ENCODE measurements at places on chromosomes 7 and 10. TPM values are rescaled to one million over a fixed set of nuclear protein-coding genes. Genes with fewer than 3 reads are reported as not detected.

DNA sequence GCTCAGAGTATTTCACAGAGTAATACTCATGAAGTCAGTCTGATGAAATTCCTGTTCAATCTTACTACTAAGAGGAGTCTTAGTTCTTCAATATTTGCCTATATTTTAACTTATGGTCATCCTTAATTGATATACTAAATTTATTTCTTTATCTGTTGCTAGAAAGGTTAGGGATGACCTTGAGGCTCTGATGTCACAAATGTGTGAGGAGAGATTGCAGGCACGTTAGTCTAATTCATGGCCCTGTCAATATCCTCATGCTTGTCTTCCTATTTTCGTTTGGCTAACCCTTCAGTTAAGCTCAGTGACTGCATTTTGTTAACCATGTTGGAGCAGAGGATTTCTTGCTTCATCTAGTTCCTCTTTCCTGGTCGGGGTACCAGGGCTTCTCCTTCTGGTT, 704.7 kb upstream of the COBL start:
- no peak for DNase-seq

DNA sequence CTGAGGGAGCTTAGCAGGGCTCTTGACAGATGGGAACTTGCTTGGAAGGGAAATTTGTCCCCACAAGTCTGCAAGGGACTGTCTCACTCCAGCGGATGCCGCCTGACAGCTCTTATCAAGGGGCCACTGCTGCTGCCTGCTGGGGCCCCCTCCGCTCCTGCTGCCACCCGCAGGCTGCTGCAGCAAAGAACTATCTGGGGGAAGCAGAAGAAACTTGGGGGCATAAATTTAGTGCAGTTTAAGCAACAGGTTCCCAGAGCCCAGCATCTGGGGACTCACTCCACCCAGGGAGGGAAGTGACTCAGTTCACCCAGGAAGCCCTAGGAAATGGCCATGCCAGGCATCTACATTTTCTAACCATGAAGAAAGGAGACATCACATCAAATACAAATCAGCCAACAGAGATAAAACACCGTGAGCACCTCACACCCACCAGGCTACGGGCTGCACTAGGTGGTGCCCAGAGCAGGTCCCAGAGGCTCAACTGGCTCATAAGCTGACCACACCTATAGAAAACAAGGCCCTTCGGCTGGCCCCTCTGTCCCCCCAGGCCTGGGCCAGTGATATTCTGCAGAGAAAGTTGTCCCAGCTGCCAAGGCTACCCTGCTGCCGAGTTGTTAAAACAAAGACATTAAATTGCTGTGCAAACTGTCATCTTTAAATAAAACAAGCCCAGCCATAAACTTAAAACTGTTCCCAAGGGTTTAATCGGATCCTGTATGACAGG, 3.7 kb downstream of the RGS10 start:
- DNase-seq: no peak

DNA sequence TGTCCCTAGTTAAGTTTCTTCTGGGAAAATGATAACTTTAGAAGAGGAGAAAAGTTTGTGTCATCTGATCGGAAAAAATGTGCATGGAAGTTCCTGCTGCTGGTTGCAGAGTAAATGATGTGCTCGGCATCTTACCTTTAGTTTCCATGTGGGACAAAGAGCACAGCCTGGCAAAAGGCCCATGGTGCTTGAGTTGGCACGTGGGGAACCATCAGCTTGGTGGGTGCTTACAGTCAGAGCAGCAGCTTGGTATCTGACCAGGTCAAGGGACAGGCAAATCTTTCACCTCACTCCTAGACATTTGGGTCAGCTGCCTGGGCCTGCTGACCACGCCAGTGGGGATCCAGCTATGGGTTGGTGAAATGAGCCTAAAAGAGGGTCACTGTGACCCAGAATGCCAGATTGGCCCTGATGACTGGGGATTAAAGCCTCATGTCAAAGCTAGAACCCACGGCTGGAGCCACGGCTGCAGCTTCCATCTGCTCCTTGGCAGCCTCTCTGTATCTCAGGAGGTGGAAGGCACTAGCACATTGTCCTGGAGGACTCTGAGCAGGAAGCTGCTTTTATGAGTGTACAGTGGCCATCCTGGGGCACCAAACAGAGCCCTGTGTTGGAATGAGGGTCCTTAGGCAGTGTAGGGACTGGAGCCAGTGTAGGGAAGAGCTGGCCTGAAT, 24.7 kb downstream of the VWC2 start:
- no peak for DNase-seq

DNA sequence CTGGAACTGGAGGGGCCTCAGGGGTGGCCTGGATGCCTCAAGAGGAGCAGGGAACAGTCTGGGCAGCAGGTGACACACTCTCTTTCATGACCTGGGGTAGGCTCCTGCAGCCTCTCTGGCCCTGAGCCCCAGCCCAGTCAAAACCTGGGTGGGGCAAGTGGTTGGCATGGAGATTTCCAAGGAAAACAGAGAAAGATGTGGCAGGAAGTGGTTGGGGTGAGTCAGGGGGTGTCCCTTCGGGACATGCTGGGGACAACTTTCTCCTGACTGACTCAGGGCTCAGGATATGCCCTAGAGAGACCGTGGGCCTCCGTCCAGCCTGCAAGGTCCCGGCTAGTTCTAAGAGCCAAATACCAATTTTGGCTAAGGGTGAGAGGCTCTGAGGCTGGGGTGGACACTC, 2.9 kb downstream of the AQP1 start:
- DNase-seq: no peak

DNA sequence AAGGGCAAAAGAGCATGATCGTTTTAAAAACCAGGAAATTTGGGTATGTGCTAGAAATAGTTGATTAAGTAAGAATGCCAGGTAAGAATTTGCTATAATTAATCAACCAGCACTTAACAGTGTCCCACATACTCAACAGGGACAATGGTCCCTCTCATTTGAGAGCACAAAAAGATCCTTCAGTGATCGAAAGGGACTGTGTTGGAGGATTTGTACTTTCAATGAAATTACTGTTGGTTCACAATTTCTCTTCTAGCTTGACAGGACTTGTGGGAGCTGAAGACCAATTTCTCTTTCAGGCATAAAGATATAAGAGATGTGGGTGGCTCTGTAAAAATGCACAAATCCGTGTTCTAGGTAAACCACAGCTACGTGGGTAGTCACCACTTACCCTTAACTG, 12.5 kb upstream of the PLEKHS1 start:
- DNase-seq: no peak

GRCh38 chr7:13984831-13985685, 4.4 kb downstream of the ETV1 start:
- DNase-seq: no peak

- DNase-seq: peak; percentile 28
These were observed 6.6 kb upstream of the ABCC2 start for GRCh38 chr10:99775850-99776249.

DNA sequence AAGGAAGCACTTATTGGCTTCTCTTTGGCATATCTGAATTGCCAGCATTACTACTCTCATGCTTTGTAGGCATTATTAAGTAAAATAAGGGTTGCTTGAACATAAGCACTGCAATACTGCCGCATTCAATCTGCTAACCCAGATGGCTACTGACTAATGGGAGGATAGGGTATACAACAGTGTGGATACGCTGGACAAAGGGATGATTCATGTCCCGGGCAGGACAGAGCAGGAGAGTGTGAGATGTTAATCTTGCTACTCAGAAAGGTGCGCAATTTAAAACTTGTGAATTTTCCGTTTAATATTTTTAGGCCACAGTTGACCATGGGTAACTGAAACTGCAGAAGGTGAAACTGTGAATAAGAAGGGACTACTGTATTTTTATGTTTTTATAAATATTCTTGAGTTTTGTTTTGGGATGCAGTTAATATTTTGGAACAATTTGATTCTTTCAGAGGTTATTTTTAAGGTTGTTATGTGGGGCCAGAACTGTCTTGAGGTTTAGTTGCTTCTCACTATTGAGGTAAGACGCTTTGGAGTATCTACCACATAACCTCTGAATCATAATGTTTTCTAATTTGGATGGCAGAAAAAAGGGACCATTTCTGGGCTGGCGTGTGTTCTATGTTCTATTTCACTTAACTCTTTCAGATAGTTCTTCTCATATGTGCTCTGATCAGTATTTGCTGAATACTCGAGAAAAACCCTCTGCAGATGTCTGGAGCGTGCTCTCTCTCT, 75.7 kb upstream of the SYPL1 start:
- no peak for DNase-seq

GRCh38 chr10:101301111-101301731, 52.7 kb upstream of the BTRC start:
- DNase-seq: peak; percentile 52

GRCh38 chr7:33714208-33714607, 191.1 kb upstream of the BMPER start:
- no peak for DNase-seq

- DNase-seq: peak; percentile 62
These were observed 71.8 kb upstream of the PIK3CG start for GRCh38 chr7:106793015-106793975.

- no peak for DNase-seq
These were observed 98.0 kb downstream of the RALA start for GRCh38 chr7:39721345-39721744.

DNA sequence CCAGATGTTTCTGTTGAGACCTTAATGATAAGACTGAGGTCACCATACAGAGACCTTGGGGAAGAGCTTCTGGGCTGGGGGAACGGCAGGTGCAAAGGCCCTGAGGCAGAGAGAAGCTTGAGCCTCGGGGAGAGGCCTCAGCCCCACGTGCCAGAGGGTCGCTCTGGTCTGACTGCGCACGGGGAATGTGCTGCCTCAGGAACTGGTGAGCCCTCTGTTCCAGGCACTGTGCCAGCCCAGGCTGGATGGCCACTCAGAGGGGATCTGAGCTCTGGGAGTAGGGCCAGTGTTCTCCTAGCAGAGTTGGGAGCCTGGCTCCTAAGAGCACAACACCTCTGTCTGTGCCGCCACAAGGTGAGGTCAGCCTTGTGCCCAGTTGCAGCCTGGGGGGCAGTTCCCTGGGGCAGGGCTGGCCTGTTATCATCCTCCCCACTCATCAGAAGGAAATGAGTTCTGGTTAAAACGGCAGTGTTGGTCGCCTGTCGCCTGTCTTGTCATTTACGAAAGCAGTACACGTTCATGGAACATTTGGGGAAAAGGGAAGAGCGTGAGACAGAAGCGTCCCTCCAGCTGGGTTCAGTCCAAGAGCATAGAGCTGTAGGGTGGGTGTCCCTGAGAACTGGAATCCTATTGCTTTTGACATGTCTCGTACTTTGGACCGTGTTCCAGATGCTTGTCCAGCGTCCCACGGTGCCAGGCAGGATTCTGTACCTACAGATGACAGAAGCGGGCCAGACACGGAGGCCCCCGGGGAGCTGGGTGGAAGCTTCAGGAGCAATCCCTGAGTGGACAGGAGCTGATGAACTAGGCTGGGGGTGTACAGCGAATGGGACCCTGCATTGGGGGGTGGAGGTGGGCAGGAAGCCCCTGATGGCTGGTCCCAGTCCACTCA, 4.3 kb downstream of the TTYH3 start:
- DNase-seq: peak; percentile 68

DNA sequence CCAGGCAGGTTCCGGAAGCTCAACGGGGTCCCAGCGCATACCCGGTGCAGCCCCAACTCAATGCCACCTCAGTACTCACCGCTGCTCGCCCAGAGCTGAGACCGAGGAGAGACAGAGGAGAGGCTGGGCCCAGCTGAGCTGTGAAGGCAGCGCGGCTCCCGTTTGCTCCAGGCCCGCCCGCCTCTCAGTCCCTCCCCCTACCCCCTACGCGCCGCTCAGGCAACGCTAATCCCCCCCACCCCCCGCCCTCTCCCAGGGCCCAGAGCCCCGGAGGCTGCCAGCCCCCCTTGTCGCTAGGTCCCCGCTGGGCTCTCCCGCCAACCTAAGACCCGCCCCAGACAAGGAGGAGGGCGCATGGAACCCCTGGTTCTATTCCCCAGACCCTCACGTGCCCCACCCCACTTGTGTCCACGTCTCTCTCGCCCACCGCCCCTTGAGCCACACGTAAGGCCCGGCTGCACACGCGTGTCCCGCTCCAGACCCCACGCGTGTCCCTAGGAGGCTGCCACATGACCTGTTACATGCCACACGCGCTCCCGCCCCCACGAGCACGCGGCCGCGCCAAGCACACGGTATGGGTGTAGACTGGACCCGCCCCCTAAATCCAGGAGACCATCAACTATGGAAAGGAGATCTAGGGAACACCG, at the start of gene PSD:
PSD (minus strand) TSS at position 164 of the 647 bp plus-strand sequence. CDS start 1,747 bp downstream, outside the sequence.
- no peak for DNase-seq

DNA sequence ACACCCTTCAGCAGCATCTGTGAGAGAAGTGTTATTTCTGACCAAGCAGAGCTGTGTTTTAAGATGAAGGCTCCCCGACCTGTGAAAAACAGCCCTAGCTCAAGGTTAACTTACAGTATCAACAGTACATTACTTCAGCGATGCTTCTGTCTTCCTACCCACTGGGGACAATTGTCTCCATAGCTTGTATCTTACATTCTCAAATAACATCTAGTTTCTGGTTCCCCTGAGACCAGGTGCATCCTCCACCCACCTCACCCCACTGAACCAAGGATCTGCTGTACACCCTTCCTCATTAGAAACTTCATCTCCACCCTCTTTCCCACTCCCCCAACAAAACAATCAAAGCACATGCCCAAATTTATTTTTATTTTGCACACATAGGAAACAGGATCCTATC, 102.0 kb downstream of the VOPP1 start:
- DNase-seq: no peak

- DNase-seq: no peak
These were observed 27.8 kb downstream of the CXCL12 start for GRCh38 chr10:44357023-44357540.

The CYP26C1 gene
- not detected for total RNA-seq

The UNCX gene
- total RNA-seq: not detected

The AOAH gene
- total RNA-seq: 2.4 TPM

The CDK13 gene
- total RNA-seq: 76.0 TPM

The CYP3A7 gene
- total RNA-seq: 803 TPM

The MRC1 gene
- 2.4 TPM for total RNA-seq

The NEUROD6 gene
- not detected for total RNA-seq

The OR2A12 gene
- 1.0 TPM for total RNA-seq

The CYP2W1 gene
- 20.3 TPM for total RNA-seq

The MEOX2 gene
- total RNA-seq: 0.80 TPM
